ENCODE measurements at places on chromosomes 16 and 17.

GRCh38 chr16:89586218-89586617 lies 10.7 kb downstream of the CPNE7 start:
- no peak for DNase-seq

GRCh38 chr16:57535680-57536305 lies 578 bp downstream of the CCDC102A start:
- peak; percentile 81 for DNase-seq

DNA sequence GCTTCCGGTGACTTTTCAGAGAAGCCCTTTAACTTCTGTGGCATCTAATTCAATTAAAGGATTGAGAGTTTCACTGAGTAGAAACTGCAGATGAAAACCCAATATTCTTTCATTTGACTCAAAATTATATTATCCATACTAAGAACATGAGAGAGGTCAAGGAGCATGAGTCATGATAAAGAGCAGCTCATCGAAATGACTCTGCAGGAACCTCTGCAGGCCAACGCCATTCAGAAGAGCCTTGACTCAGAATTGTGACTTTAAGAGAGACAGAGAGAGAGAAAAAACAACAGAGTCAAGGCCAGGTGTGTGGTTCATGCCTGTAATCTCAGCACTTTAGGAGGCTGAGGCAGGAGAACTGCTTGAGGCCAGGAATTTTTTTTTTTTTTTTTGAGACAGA lies 417.2 kb upstream of the XYLT1 start:
- DNase-seq, result no peak

DNA sequence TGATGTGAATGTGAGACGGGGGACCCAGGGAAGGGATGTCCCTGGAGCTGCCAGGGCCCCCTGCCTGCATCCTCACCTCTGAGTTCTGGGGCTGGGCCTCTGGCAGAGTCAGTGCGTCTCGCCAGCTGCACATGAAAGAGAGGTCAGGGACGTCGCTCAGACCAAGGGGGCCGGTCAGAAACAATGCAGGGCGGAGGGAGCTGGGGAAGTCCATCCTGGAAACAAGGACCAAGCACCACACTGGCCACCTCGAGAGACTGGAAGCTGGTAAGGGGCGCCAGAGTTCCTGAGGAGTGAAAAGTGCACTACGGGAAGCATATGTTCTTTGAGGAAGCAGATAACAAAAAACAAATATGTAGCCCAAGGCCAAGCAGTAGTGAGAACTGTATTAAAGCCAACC lies 2.1 kb downstream of the TAF1C start:
- DNase-seq, result no peak

- peak; percentile 61 for DNase-seq
Measured at GRCh38 chr17:48804936-48805411, 12.1 kb downstream of the TTLL6 start.

DNA sequence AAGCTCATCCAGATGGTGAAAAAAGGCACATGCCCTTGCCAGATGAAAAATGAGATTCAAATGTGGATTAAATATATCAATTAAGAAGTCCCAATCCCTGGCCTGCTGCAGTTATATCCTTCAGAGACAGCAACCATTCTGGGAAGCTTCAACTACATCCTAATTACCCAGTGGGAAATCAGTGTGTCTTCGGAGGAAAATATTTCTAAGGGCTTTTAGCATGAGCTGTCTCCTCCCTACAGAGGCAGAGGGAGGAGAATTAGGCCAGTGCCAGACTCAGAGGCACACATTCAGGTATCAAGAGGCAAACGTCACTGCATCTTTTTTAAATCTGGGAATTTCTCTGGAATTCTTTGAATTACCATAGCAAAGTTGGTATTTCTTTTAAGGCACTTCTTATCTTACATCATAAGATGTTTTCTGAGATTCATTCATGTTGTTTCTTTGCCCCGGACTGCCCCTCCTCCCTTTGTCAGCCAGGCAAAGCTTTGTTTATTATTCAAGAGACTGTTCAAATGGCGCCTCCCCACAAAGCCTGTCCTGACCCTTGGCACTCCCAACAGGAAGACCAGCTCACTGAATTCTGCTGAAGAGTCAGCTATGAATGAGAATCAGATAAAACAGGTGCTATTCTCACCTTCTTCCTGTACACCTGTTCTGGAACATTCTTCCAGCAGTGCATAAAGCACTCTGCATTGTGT lies 38.3 kb upstream of the SMPD3 start:
- DNase-seq, result no peak

- DNase-seq, result no peak
Measured at GRCh38 chr16:2986623-2987188, 6.5 kb upstream of the PKMYT1 start.

DNA sequence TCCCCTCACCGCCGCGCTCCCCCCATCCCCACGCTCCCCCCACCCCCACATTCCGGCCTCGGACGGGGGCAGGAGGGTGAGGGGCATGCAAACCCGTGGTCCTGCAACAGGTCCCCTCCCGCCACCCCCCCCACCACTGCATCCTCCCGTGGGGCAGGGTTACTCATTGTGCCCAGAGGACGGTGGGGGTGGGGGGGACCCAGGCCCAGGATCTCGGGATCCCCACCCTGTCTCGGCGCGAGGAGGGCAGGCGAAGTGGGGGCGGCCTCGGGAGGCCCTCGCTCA lies 8.5 kb downstream of the SLC22A31 start:
- DNase-seq, result no peak

DNA sequence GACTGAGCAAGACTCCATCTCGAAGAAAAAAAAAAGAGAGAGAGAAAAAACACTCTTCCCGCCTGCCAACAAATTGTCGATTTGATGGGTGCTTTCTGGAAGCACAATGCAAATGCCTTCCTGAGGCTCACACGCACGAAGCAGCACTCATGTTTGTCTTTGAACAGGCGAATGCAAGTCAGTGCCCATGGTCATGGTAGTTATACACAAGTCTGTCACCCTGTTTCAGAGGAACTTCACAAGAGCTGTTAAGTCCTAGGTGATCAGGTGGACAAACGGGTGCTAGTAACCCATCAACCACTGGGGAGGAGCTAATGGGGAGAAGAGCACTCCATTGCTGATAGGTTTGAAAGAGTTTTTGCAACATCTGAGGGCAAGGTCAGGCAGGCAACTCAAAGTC lies 6.5 kb upstream of the DNAI2 start:
- DNase-seq, result no peak

DNA sequence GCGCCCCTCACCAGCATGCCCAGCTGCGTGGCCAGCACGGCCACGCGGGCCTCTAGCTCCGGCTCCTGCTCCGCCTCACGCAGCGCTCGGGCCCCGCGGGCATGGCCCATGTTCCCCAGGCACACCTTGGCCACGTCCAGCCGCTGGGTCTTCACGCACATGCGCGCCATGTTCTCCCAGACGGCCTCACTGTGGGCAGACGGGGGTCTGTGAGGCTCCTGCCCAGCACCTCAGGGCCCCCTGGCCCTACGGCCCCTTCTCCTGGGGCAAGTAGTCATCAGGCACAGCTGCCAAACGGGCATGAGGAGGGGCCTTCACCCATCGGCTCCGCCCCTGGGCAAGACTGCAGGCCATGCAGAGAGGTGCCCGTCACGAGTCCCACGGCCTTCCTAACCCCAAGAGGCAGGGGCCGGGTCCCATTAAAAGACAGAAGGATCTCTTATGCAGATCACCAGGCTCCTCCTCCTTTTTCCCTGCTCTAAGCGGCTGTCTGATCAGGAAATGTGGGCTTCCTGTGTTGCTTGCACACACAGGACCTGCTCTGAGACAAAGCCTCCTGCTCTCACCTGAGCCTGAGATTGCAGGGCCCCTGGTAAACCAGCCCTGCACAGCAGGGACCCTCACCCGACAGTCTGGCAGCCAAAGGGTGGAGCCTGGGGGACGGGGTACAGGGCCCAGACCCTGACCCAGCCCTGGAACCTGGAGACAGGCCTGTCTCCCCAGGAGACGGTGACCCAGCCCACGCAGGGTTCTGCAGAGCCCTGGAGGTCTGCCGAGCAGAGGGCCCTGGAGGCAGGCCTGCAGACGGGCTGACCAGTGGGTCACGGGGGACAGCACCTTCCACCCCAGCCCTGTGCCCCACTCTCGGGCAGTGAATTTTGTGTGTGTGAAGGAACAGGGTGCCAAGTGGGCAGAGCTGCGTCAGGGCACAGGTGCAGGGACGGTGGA lies 6.6 kb upstream of the TMEM204 start:
- no peak for DNase-seq

- DNase-seq, result no peak
Measured at GRCh38 chr17:72639711-72640110, 452.8 kb downstream of the SLC39A11 start.

DNA sequence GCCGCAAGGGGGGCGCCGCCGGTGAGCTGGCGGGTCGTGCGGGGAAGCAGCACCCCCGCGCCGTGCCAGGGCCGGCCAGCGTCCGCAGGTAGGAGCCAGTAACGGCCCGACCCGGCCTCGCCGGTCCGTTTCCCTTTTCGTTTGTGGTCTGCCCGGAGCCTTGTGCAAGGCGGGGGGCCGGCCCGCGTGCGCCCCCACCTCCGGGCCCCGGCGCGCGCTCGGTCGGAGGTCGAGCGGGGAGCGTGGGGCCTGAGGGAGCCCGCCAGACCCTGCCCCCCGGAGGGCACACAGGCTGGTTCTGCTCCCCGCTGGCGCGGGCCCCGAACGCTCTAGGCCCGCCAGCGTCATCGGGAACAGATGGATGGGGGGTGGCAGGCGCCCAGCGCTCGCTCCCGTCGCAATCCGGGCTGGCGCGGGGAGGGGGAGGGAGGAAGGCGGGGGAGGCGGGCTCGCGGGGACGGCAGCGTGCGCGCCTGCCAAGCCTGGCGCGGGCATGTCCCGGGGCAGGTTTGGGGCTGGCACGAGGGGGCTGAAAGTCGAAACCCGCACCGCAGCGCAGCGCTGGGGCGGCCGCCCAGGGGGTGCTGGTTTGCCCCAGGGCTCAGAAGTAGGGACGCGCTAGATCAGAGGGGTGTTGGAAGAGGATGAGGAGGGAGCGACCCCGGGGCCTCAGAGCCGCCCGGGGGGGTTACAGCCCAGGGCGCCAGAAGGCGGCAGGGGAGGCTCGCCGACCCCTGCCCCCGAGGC lies 1.5 kb upstream of the GSE1 start:
- DNase-seq, result peak; percentile 75

DNA sequence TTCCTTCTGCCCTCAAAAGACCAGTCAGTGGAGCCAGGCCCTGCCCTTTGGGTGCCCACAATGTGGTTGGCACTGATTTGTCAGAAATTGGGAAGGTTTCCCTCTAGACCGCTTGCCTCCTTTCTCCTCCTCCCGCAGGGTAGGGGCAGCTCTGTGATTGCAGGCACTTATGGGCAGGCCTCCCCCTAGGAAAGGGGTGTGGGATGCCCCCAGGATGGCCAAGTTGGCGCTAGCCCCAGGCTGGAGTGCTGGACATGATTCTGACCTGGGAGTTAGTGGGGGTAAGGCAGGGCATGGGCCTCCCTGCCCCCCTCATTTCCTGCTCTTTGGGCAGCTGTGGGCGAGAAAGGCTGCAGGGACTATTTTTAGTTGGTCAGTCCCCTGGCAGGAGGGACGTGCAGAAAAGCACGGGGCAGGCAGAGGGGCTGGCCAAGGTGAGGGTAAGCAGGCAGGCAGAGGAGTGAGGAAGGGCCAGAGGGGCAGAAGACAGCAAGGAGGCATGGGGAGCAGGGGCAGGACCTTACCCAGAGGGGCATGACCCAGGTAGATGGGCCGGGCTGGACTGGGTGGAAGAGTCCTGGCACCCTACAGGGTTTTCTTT lies 3.3 kb downstream of the RARA start:
- no peak for DNase-seq

DNA sequence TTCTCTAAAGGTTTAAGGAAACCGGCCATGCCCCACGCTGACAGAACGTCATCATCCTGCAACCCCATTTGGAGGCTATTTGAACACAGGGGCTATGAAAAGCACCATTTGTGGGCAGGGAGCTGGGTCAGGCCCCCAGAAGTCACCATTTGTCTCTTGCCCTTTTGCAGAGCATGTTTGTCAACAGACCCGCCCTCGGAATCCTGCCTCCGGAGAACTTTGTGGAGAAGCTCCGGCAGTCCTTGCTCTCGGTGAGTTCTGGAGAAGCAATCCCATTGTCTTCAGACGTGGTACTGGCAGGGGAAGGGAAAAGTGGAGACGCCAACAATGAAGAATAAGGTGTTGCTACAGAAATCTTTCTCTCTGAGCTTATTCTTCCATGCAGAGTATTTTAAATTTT lies 33.5 kb downstream of the TMEM186 start:
- no peak for DNase-seq

DNA sequence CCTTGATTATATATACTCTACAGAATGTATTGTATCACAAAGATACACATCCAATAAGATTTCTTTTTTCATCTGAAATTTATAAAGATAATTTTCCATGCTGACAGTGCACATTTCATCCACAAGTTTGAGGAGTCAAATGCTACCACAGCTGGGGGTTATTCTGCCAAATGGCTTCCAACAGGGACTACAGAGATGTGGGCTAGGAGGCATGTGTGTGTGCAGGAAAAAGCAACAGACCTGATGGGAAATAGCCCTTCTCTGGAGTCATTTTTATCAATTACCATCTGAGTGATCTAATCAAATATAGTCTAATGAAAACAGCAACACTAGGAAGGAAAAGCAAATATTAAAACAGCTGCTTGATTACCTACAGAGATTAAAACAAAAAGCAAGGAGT lies 290.5 kb downstream of the CEP112 start:
- no peak for DNase-seq

GRCh38 chr16:3122926-3123570 lies 10.7 kb downstream of the ZNF205 start:
- no peak for DNase-seq

GRCh38 chr16:86585821-86586611 lies 7.7 kb downstream of the FOXL1 start:
- no peak for DNase-seq

DNA sequence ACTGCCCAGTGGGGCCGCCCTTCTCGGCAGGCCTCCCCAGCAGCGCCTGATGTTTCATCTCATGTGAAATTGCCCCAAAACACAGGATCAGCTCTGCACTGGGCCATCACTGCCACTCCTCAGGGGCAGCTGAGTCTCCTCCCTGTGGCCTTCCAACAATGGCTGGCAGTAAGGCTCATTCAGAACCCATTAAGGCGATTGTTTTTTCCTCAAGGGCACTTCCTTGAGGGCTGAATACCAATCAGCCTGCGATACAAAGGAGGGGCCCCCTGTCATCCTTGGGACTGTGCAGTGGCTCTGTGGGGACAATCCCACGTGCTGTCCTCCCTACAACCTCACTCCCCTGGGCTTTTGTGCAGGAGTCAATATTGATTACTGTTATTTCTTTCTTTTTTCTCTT lies 47.5 kb downstream of the XYLT1 start:
- DNase-seq, result no peak

- no peak for DNase-seq
Measured at GRCh38 chr16:5108505-5109158, 11.0 kb upstream of the EEF2KMT start.

All from dorsolateral prefrontal cortex (tissue), 122 donors.